ENCODE measurements at places on chromosomes 1 and 21. TPM values are rescaled to one million over a fixed set of nuclear protein-coding genes. Genes with fewer than 3 reads are reported as not detected.

Gene PWP2
- polyA plus RNA-seq = 3.0 TPM

Gene TMEM52
- 3.8 TPM for polyA plus RNA-seq

GRCh38 chr1:56286506-56286905 lies 292.9 kb downstream of the PLPP3 start:
- no peak for DNase-seq

GRCh38 chr1:196493881-196494280 lies 114.4 kb downstream of the KCNT2 start:
- DNase-seq = no peak

DNA sequence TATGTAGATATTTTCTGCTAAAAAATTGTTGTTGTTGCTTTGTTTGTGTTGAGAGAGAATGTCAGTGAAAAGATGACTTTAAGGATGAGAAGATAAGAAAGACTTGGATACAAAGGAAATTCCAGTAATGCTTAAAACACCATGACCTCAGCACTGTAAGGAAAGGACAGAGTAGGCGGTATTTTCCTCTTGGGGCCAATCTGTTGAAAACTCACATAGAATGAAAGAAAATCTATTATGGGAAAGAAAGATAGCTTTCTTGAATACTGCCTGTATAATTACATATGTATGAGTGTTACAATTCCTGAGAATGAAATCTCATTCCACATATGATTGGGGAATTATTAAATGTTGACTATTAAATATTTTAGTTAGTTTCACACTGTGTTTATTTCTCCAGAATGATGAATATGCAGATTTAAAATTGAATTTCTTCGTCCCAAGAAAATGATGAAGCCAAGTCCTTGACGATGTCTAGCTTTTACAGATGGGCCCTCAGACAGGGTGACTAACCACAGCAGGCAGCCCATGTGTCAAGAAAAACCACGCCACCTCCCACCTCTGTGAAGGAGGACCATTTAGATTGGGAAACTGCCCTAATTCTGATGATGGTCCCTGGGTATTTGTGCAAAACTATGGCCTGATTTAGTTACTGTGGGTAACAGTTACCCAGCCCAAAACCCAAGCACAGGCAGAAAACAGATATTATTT lies 49.7 kb upstream of the LMO4 start:
- DNase-seq = no peak

DNA sequence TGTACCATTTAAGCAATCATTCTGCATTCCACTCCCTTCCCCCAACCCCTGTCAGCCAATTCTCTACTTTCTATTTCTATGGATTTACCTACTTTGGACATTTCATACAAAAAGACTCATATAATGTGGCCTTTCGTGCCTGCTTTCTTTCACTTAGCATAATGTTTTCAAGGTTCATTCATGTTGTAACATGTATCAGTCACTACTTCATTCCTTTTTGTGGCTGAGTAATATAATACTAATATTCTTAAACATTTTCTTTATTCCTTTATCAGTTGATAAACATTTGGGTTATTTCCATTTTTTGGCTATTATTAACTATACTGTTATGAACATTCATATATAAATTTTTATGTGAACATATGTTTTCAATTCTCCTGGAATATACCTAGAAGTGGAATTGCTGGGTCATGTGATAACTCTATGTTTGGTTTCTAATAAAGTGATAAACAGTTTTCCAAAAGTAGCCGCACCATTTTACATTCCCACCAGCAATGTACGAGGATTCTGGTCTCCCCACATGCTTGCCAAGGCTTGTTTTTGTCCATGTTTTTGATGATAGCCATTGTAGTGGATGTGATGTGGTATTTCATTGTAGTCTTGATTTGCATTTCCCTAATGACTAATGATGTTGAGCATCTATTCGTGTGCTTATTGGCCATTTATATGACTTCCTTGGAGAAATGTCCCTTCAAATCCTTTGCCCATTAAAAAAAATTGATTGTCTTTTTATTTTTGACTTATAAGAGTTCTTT lies 61.9 kb upstream of the GNG12 start:
- DNase-seq = no peak

- DNase-seq = no peak
Observed at GRCh38 chr1:163378554-163378953, 56.8 kb downstream of the NUF2 start.

DNA sequence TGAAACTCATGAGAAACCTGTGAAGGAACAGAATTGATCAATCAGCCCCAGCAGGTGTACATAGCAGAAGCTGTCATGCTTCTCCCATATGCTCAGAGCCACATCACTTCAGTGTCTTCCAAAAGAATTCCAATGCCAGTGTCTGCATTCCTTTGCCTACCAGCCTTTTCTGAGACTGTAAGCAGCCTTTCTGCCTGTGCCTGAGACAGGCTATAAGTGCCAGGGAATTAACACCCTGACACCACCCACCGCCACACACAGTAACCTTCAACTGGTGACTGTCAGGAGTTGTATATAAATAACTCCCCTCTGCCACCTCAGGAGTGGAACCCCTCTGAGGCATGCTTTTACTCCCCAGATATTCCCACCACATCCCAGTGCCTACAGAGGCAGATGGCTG lies 38.1 kb upstream of the SLAMF9 start:
- no peak for DNase-seq

GRCh38 chr1:47184090-47184821 lies 5.6 kb downstream of the PDZK1IP1 start:
- no peak for DNase-seq

Gene RAB7B
- polyA plus RNA-seq = 3.6 TPM

Gene OSCP1
- polyA plus RNA-seq = 20.6 TPM

GRCh38 chr1:50702395-50702794 lies 257.7 kb downstream of the FAF1 start:
- no peak for DNase-seq

DNA sequence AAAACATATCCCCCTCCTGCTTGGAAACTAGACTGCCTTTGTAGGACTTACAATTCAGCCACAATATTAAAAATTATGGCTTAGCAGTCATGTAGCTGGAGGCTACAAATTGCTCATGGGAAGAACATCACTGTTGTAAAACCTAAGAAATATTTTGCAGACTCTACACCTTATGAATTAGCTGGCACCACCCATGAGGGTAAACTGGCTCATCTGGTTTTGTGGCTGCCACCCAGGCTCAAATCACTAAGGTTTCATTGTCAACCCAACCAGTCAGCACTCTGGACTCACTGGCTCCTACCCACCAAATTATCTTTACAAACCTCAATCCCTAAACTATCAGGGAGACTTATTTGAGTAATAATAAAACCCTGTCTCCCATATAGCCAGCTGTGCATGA lies 100.7 kb upstream of the OLFM3 start:
- DNase-seq = no peak

DNA sequence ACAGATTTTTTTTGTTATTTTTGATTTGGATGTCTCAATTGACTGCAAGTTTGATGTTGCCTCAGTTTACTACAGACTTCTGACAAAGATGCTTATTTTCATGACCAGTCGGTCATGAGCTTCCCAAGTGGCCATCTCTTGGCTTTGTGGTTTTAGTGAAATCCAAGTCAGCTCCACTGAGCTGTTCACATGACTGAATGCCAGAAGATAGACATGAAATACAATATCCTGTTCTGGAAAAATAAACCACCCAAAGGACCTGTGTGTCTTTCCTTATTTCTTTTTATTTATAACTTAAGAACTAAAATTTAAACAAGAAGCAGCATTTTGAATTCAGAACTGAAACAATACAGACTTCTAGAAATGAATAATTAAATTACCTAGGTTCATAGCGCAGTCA lies 89.3 kb downstream of the HMCN1 start:
- DNase-seq = no peak

Gene GBP3
- polyA plus RNA-seq = 11.8 TPM

DNA sequence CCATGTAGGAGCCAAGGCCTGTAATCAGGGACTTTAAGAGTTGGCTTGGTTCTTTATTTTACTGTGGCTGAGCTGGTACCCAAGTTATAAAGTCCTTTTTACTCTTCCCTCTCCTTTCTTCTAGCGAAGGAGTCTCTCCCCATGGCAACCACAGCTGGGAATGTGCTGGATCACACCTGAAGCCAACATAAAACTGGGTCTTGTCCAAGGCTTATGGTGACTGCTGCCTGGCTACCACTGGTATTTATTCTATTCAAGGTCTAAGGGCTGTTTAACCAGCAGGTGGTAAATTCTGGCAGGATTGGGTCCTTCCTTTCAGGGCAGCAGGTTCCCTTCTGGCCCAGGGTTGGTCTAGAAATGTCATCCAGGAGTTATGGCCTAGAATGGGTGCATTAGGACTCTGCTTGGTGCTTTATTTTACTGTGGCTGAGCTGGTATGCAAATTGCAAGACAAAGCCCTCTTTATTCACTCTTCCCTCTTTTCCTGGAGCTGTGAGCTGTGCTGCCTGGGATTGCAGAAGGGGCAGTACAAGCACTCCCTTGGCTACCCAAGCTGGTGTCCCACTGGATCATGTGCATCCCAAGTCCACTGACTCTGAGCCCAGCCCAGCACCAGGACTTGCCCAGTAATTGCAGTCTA lies 26.6 kb downstream of the SLC22A15 start:
- DNase-seq = no peak

Gene TNFRSF4
- polyA plus RNA-seq = 5.8 TPM

- no peak for DNase-seq
Observed at GRCh38 chr21:33339135-33339534, 14.4 kb downstream of the IFNAR1 start.

- no peak for DNase-seq
Observed at GRCh38 chr1:29569971-29570634, 333.8 kb downstream of the PTPRU start.

Measured in right lung (tissue), 10 donors.